ENCODE measurements at places on chromosomes 3 and 15.
A peak's percentile ranks its signal among the peaks of the same experiment; 100 is the strongest.

- no peak for DNase-seq
Observed at GRCh38 chr15:74845581-74845980, 2.6 kb upstream of the ULK3 start.

- DNase-seq: no peak
Observed at GRCh38 chr3:54240-54639, 142.3 kb upstream of the CHL1 start.

DNA sequence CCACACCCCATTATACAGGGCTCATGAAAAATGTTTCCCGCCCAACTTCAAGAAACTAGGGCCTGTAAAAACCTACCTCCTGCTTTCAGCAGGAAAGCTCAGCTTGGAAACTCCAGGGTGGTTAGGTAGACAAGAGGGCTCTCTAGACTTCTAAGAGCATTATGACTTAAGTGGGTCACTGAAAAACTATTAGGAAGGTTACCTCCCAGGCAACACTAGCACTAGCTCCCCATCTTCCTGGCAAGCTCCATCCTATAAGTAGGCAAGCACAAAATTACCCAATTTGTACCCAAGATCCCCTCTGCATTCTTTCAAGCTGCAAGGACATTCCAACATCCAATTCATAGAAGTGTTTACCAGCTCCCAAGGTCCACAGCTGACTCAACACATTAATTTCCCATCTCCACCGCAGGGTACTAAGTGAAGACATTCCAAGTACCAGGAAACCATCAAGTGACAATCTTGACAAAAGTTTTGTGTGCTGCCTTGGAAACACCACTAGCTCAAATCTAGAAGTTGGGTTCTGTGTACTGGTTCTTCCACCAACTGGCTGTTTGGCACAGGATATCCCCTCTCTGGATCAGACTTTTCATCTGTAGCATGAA is 46.9 kb downstream of the WNT5A start:
- DNase-seq: no peak

- peak; percentile 16 for DNase-seq
Observed at GRCh38 chr3:79521221-79521848, 246.5 kb downstream of the ROBO1 start.

GRCh38 chr3:39751286-39751685 is 58.1 kb upstream of the MYRIP start:
- no peak for DNase-seq

DNA sequence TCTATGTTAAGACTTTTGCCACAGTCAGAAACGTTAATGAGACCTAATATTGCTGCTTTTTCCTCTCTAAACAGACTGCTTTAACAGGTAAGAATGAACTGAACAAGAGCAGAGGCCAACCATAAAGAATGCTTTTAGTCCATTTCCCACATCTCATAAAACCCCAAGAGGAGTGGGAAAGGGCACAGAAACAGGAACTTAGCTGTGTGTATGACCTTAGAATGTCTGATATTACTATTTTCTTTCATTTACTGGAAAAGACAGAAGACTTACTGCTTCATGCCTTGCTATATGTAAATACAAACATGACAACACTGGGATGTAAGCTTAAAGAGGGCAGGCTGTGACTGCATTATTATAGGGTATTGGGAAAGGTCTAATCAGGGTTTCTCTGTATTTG is 115.0 kb downstream of the ISL2 start:
- DNase-seq: no peak

DNA sequence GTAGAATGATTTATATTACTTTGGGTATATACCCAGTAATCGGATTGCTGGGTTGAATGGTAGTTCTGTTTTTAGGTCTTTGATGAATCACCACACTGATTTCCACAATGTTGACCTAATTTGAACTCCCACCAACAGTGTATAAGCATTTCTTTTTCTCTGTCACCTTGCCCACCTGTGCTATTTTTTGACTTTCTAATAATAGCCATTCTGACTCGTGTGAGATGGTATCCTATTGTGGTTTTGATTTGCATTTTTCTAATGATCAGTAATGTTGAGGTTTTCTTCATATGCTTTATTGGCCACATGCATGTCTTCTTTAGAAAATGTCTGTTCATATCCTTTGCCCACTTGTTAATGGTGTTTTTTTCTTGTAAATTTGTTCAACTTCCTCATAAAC is 340.8 kb downstream of the PLOD2 start:
- DNase-seq: no peak

- DNase-seq: no peak
Observed at GRCh38 chr15:55226127-55226526, 29.4 kb upstream of the RSL24D1 start.

DNA sequence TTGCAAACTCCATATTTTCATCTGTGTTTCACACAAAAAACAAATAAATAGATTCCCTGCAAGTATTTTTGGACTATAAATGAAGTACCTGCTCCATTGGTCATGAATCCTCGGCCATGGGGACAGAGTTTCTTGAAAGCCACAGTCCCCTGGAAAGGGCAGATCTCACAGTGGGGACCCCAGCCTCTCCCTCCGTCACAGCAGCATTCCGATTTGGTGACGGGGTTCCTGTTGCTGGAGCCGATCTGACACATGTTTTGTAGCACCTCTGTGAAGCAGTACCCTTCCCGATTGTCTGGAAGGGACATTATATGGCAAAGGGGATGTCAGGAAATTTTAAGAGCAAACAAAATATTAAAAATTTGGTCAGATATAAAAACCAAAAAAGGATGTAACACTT is 96.2 kb downstream of the DUT start:
- DNase-seq: no peak

DNA sequence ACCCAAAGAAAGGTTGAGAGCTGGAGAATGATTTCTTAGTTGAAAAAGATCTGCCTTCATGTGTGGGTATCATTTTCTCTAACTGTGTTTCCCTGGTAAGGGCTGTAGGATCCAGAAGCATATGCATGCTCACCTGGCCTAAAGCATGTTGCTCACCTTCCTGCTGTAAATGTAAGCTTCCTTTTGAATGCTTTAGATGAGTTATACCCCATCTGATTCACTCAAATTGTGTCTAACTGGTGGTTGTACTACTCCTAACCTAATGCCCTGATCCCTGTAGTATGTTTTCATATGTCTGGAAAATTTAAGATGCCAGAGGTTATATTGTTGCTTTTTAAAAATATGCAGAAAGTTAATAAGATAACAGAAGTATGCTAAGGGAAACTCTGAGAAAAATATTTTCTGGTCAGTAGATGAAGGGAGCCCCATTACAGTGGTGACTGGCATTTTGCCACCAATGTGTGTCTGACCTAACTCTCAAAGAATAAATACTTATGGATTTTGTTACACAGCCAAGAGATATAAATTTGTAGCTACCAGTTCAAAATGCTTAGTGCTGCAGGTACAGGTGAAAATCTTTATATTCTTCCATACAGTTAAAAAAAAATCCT is 7.7 kb downstream of the FILIP1L start:
- DNase-seq: no peak

GRCh38 chr3:43373560-43373928 is 87.2 kb downstream of the SNRK start:
- DNase-seq: no peak

- no peak for DNase-seq
Observed at GRCh38 chr3:195133462-195133861, 137.5 kb downstream of the XXYLT1 start.

DNA sequence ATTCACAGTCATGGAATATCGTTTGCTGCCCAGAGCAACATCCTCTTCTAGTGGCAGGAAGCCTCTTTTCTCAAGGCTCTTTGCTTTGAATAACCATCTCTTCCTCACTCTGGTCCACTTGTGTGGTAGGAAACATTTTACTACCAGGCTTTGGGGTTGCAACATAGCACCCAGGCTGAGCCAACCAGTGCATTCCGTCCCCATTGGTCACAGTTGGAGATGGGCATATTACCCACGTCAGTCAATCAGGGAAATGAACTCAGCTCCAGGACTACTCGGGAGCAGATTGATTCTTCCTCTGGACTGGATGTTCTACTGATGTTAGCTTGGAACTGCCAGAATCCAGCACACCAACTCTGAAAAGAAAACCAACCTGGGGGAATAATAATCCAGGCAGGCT is 4.2 kb upstream of the PEX5L start:
- no peak for DNase-seq

DNA sequence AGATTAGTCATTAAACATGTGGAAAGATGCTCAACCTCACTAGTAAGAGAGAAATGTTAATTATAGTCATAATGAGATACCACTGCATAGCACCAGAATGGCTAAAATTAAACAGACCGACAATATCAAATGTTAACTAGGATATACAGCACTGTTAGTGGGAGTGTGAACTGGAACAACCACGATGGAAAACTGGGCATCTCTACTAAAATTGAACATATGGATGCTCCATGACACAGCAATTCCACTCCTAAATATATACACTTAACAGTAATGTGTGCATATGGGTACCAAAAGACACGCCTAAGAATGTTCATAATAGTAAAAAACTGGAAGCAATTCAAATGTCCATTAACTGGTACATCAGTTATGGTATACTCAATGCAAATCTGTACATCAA is 41.5 kb downstream of the CRTAP start:
- no peak for DNase-seq

DNA sequence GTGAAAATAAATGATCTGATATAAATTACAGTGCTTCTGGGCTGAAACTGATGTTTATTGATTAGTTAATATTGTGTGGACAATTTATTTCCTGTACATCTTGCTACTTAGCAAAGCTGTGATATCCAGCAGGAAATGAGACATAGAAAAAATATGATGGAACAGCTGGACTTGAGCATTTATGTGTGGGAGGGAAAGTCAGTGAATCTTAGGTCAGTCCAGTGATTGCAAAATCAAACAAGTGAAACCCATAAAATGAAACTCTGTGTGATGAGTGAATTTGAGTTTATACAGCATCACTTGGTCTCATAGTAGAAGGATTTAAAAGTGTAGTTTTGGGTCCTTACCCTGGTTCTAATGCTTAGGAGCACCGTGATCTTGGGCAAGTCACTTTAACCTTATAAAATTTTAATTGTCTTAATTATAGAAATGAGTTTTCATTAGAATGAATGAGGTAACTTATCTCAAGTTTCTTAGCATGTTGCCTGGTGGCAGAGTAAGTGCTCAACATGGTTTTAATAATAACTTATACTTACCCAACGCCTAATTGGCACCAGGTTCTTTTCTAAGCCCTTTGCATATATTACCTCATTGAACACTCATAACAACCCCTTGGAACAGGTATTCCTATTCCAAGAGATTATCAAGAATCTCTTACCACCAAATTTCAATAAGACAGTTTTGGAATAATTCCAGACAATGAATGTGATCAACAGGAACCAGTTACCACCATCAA is 194.6 kb downstream of the ADAMTSL3 start:
- no peak for DNase-seq

DNA sequence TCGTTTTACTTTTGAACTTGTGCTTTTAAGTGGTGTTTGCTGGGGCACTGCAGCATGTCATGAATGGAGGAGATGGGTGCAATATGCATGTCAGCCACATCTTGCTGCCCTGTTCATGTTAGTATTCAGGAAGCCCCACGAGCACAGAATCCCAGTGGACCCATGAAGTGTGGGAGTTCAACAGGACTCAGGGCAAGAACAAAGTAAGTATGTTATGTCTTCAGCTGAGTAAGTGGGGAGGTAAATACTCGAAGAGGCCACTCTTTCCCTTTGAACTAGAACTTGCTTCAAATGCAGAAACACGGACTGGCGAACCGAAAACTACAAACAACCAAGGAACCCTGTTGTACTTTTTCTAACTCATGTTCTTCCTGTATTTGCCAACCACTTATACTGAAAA is 23.4 kb downstream of the SOX14 start:
- no peak for DNase-seq

DNA sequence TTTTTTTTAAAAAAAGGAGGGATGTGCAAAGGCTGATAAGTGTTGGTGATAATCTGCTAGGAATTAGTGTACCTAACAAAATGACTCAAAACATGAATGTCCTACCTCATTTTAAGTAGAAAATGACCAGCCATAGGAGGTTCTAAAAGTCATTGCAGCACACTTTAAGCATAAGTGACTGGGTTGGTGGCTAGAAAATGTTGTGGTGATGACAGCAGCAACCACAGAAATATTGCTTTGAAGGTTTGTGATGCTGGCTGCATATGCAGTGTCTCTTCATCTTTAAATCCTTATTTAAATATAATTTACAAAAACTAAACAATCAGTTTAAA is 55.2 kb downstream of the CMSS1 start:
- DNase-seq: no peak

DNA sequence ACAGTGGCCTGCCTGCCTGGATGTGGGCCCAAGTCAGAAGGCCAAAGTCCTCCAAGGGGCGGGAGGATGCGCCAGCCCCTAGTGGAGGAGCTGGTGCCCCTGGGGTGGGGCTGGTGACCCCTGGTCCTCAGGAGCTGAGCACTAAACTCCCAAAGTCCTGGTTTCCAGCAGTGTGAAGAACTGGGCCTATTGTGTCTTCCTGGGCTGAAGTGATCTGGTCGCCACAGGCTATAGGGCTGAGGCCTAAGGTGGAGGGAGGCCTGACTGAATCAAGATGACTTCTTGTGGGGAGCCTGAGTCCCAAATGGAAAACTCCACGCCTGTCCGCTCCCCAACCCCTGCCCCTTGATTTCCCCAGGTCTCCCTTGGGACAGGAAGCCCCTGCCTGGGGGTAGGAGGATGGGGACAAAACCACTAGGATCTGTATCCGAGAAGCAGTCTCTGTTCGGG is 753 bp upstream of the FES start:
- DNase-seq: no peak

- no peak for DNase-seq
Observed at GRCh38 chr15:51270706-51271105, 67.7 kb downstream of the CYP19A1 start.

GRCh38 chr3:86993704-86994103 is 2.8 kb upstream of the VGLL3 start:
- no peak for DNase-seq

DNA sequence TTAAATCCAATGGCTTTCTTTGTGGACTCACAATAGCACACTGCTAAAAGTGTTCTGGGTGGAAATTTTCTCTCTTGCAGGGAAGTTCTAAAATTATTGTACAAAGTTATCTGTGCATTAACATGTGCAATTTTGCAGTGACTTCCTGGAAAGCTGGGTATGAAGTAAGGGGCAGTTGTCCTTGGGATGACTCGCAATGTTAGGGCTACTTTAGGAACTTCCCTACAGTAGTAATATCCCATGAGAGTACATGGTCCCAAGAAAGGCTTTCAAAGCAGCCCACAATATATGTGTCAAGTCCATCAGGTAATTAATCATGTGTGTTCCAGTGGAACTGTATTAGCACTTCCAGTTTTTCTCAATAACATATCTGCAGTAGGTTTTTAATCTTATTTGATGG is 201.0 kb upstream of the UBE2E2 start:
- no peak for DNase-seq

GRCh38 chr3:71066849-71067261 is 516.7 kb downstream of the FOXP1 start:
- DNase-seq: no peak

DNA sequence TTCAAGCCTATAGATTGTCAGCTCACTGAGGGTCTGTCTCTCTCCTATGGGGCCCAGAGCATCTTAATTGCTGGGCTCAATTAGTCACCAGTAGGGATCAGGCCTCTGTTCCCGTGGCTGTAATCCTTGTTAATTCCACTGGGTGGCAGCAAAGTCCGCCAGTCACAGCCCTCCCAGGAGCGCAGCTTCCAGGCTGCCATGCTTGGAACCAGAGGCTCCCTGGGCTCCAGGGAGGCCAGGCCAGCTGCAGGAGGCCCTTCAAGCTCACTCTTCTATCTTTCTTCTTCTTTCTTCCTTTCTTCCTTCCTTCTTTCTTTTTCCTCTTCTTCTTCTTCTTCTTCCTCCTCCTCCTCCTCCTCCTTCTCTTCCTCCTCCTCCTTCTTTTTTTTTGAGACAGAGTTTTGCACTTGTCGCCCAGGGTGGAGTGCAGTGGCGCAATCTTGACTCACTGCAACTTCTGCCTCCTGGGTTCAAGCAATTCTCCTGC is 14.4 kb downstream of the RNU5B-1 start:
- DNase-seq: peak; percentile 64

GRCh38 chr3:177692304-177692975 is 495.2 kb upstream of the TBL1XR1 start:
- DNase-seq: no peak
